ENCODE measurements at places on chromosomes 6 and 20.

GRCh38 chr6:12909833-12910232 is 193.3 kb downstream of the PHACTR1 start:
- no peak for DNase-seq

DNA sequence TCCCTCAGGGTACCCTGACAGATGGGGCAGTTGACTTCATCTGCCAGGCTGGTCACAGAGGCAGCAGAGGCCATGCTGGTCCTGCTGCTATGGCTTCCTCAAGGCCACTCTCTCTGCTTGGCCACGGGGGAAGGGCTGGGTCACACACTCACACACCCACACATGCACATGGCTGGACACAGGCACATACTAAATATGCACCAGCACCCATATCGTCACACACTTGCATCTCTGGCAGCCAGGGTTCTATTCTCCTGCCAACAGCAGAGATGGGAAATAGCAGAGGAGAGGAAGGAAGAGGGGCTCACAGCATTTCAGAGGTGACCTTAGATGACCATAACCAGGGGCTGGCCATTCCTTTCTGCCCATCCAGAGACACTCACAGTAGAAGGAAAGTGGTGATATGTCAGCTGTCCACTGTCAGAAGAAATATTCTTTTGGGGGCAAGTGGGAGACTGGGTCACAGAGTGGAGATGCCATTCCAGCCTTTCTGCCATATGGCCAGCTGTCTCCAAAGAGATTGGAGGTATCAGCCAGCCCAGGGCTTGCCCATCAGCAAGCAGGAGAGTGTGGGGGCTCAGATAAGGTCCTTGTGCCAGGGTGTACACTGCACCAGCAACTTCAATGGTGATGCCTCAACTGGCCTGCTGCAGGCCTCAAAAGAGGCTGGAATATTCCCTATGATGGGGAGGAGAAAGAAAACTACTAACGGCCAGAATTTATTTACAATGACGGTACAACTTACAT is at the start of gene TRIM10:
TSS of gene TRIM10 (minus strand) at position 427 of the 747 bp plus-strand sequence. CDS start at position 74, 353 bp downstream.
- DNase-seq, result no peak

GRCh38 chr20:840503-840857 is 7.0 kb downstream of the FAM110A start:
- DNase-seq, result no peak

DNA sequence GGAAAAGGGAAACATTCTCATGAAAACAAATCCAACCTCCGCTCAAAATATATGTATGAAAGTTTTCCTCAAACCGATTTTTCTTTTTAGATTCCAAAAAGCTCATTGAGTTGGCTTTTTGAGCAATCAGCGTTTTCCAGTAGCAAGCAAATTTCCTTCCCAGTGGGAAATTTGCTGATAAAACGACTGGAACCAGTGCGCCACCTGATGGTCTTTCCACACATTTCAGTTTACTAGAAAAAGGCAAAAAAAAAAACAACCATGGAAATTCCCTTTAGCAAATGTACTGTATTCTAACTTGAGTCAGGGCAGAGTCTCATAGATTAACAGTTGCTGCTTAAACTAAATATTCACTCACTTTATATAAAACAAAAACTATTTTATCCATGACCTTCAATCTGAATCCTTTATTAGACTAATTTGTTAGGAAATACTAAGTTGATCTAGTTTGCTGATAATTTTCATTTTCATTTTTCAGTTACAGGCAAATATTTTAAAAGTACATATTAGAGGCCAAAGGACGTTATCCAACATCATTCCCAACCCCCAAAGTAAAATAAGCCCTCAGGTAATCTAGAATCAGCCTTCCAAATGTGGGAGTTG is 271.5 kb downstream of the FOXA2 start:
- no peak for DNase-seq

DNA sequence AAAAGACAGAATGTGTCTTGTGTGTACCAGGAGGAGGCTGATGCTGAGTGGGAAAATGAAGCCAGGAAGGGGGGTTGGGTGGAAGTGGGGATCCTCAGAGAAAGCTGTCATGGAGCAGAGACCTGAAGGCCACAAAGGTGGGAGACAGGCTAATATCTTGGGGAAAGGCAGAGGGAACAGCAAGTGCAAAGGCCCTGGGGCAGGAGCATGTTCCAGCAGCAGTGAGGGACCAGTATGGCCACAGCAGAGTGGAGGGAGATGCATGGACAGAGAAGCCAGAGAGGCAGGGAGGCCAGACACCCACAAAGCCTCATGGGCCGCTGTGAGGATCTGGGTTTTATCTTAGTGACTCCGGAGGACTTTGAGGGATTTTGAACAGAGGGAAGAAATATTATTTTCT is 254.2 kb upstream of the SULF2 start:
- DNase-seq, result no peak

DNA sequence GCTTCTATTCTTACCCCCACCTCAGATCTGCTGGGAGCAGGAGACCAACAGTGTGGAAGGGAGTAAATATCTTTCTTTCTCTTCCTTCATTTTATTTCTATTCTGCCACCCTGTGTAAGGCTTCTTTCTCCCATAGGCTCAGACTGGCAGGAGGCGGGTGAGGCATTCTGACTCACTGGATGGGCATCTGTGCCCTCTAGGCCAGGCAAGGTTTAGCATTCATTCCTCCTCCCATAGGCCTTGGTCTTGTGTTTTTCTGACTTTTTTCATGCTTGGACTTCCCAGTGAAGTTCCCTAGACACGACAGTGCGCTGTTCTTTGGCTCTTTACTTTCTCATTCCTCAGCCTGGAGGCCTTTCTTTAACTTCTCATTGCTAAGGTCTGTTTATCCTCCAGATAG is 235.2 kb downstream of the SYNE1 start:
- no peak for DNase-seq

DNA sequence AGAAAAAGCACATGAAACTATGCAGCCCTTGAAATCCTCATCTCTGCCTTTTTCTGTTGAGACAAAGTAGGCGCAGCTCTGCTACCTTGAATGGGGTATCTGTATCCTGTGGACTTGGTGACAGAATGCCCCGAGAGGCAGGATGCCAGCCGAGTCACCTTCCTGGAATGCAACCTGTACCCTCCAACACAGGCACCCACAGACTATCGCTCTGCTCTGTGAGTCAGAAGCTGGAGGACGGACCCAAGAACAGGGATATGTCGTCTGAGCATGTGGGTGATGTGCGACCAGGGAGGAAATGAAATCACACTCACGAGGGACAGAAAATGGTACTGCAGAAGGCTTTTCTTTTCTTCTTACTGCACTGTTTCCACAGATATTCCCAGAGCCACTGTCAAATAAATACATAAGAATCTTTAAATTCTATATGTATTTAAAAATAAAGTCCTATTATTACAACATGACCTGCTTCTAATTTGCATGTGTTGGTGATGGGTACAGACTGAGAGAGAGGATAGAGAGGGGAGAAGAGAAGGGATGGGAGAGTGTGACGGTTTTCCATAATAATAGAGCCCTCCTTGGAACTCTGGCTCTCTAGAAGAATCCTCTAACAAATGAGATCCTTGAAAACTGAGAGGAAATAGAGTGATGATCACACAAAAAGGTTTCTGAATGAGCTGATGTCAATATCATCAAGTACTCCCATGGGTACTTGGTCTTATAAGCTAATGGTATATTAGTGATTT is 308.1 kb downstream of the FOXC1 start:
- no peak for DNase-seq

DNA sequence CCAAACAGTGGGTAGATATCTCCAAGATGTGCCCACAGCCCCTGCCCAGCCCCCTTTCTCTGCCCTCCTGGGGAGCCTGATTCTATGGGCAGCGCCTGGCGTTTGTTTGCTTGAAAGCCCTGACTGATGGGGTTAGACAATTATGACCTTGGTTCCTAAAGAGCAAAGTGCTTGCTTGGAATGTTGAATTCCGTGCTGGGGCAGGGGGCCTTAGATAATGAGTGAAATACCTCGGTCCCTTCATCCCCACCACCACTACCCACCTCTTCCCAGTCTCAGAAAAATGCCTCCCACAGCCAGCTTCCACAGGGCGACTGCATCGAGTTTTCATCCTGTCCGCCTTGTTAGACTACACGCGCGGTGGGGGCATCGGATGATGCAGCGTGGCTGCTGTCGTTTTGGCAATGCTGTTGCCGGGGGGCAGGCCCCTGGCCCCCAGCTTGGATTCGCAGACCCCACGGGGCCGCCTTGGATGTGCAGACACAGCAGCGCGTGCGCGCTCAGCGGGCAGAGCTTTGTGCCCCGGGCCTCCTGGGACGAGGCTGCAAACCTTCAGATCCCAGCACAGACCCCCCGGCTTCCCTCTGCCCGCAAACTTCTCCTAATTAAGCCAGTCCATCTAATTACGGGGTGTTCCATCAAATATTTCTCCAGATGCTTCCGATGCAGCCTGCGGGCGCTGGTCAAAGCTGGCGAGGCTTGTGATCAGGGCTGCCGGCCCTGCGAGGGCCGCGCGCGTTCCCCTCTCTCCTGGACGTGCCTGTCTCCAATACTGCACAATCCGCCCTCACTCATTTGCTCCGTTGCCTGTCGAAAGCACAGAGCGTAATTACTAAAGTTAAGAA is 86.1 kb downstream of the LINC00237 start:
- no peak for DNase-seq

DNA sequence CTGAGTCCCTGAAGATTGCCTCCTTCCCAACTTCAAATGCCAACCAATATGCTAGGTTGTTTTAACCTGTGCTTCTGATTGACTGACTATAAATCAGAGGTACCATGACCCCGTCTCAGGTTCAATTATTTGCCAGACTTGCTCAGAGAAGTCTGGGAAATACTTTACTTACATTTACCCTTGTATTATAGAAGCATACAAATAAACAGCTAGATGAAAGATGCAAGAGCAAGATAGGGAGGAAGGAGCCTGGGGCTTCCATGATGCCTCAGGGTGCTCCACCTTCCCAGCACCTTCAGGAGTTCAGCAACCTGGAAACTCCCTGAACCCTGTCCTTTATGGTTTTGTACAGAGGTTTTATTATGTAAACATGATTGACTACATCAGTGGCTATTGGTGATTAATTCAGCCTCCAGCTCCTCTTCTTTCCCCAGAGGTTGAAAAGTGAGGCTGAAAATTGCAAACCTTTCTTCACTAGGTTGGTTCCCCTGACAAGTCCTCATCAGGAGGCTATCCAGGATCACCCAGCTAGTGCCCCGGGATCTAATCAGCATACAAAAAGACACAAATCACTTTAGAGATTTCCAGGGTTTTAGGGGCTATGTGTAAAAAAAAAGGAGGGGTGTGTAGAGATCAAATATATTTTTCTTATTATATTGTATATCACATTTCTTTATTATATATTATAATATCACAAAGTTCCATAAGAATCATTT is 547.7 kb downstream of the EPM2A start:
- DNase-seq, result no peak

DNA sequence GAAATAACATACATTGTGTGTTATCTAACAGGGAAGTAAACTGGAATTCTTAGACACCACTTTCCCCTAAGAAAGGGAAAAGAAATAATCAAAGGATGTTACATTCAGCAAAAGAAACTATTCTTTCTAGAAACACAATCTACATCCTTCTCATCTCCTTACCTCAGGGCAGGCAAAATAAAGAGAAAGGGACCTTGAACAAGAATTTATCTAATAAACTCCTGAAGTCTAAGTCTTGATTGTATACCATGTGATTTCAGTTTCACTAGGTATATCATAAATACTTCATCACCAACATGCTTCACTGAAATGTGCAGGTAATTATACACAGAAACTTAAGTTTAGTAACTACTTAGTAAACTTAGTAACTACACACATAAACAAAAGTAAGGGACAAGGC is 15.0 kb downstream of the EZR start:
- DNase-seq, result no peak

DNA sequence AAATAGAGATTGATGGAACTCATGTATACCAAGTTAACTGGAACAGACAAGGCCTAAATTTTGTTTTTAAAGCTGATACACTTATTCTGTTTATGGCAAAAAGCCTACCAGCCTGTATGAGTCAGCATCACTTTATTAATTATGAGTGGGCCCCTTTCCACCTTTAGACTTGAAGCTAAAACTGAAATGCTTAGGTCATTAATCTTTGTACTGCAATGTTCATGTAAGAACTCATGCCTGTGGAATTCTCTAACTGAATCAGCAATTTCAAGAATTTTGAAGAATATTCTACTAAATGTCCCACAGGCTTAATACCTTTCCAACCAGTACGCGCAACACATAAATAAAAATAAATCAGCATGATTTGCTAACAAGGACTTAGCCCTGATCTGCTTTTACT is 140.2 kb upstream of the PHACTR1 start:
- no peak for DNase-seq

All from T-helper 1 cell (primary cell).